Stimulated activated CD8-positive, alpha-beta memory T cell treated with anti-CD3 and anti-CD28 coated beads, Interleukin-15, amount 100 ng/mL, for 4 hours (primary cell): ENCODE measurements at places on chromosomes 3 and 15.

GRCh38 chr3:51879937-51880336, 4.5 kb upstream of the IQCF5 start:
- DNase-seq: no peak

DNA sequence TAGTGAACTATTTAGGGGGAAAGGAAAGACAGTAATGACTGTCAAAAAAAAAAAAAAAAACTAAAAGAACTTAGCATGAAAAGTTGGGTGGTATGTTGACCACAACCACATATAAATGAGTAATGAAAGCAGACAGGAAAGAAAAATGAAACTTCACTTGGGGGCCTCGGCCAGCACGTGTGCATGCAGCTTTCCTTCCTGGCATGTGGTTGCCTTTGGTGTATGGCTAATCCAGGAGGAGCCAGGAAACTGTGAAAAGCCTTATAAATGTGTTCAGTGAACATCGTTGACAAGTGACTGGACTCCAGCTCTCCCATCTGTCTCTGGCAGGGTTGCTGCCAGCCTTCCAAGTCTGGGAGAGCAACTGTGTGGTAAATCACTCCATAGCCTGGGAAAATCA, 195.1 kb downstream of the DTWD1 start:
- DNase-seq: no peak

DNA sequence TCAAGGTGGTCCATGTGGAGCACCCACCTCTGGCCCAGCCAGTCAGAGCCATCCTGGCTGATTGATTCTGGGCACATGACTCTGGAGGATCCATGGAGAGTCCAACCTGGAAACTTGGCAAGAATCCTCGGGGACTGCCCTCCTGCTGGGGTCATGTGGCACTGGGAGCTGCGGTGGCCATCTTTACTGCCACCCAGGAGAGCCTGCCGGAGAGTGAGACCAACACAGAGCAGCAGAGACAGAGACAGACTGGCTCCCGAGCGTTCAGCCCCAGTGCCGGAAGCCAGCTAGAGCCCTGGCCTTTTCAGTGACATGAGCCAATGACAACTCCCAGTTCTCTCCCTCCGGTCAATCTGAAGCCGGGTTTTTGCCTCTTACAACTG, 11.5 kb upstream of the GATA2 start:
- no peak for DNase-seq

DNA sequence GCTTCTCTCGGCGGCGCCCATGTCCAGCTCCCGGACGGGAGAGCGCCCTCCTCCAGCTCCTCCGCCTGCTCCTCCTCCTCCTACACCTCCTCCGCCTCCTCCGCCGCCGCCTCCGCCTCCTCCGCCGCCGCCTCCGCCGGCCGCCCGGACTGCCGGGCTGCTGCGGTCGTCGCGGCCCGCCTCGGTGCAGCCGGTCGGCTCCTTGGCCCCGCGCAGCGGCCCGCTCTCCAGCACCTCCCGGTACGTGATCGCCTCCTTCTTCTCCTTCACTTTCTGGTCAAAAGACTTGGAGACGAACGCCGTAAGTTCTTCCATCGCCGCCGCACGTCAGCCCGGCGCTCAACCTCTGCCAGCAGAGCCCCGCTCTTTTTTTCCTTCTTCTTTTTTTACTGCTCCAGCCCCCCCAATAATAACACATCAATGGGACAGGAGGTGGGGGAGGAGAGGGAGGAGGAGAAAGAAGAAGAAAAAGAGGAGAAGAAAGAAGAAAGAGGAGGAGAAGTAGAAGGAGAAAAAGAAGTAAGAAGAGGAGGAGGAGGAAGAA, 438 bp downstream of the SHOX2 start:
- no peak for DNase-seq

DNA sequence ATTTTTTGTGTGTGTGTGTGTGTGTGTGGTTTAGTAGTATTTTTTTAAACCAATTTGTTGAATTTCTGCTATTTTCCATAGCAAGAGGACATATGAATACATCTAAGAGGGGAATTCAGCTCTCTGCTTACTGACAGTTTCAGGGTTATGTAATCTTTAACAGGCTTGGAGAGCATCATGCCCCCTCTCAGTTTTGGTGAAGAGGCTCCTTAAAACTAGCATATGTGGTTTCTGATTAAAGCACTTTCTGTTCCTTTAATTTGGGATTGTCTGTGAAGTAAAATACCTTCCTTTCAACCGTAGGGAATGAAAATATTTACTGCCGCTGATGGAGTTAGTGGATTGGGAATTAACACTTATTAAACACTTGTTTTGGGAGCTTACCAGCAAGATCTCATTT, 19.4 kb upstream of the NFKBIZ start:
- DNase-seq: no peak

- no peak for DNase-seq
Observed at GRCh38 chr3:43816372-43816771, 125.6 kb downstream of the ABHD5 start.
